ENCODE measurements at places on chromosomes 13 and 19. TPM values are rescaled to one million over a fixed set of nuclear protein-coding genes. Genes with fewer than 3 reads are reported as not detected.

The AP2A1 gene
- 84.9 TPM for total RNA-seq

GRCh38 chr13:68261105-68261504 is 1031.0 kb upstream of the PCDH9 start:
- no peak overlapping the region for H3K27ac ChIP-seq
- no peaks in the 10 kb centered on the region for H3K27me3 ChIP-seq
- H3K4me3 ChIP-seq: no peak overlapping the region
- H3K4me1 ChIP-seq: no peaks in the 10 kb centered on the region
- H3K36me3 ChIP-seq: no peaks in the 10 kb centered on the region

GRCh38 chr13:50914848-50915247 is 5.3 kb downstream of the RNASEH2B start:
- peaks cover 34% of the 10 kb centered on the region for H3K4me1 ChIP-seq
- H3K27ac ChIP-seq: peak overlapping the region; percentile 54
- no peak overlapping the region for H3K4me3 ChIP-seq
- no peaks in the 10 kb centered on the region for H3K27me3 ChIP-seq
- DNase-seq: no peak

- H3K36me3 ChIP-seq: peaks cover 23% of the 10 kb centered on the region
- H3K27ac ChIP-seq: no peak overlapping the region
- H3K4me3 ChIP-seq: no peak overlapping the region
- H3K27me3 ChIP-seq: no peaks in the 10 kb centered on the region
Observed at GRCh38 chr19:42349378-42350107, 24.1 kb downstream of the MEGF8 start.

- H3K27ac ChIP-seq: no peak overlapping the region
- no peak for DNase-seq
- H3K36me3 ChIP-seq: no peaks in the 10 kb centered on the region
- no peak overlapping the region for H3K4me3 ChIP-seq
- no peaks in the 10 kb centered on the region for H3K27me3 ChIP-seq
- H3K4me1 ChIP-seq: no peaks in the 10 kb centered on the region
Observed at GRCh38 chr13:107322228-107322627, 754.3 kb upstream of the ARGLU1 start.

GRCh38 chr13:26197298-26197697 is 24.8 kb downstream of the RNF6 start:
- no peaks in the 10 kb centered on the region for H3K36me3 ChIP-seq
- no peaks in the 10 kb centered on the region for H3K27me3 ChIP-seq
- no peak overlapping the region for H3K27ac ChIP-seq
- no peaks in the 10 kb centered on the region for H3K4me1 ChIP-seq
- no peak overlapping the region for H3K4me3 ChIP-seq

GRCh38 chr19:47156861-47157430 is 26.3 kb downstream of the SAE1 start:
- no peaks in the 10 kb centered on the region for H3K27me3 ChIP-seq
- H3K27ac ChIP-seq: peak overlapping the region; percentile 71
- peaks cover 59% of the 10 kb centered on the region for H3K4me1 ChIP-seq
- peaks cover 78% of the 10 kb centered on the region for H3K36me3 ChIP-seq

- no peak overlapping the region for H3K4me3 ChIP-seq
- peaks cover 72% of the 10 kb centered on the region for H3K36me3 ChIP-seq
- peaks cover 15% of the 10 kb centered on the region for H3K27me3 ChIP-seq
- DNase-seq: no peak
Observed at GRCh38 chr19:18900700-18901481, 4.9 kb upstream of the CERS1 start.

- no peak overlapping the region for H3K27ac ChIP-seq
- peaks cover 40% of the 10 kb centered on the region for H3K27me3 ChIP-seq
- H3K4me3 ChIP-seq: peak overlapping the region; percentile 17
Observed at GRCh38 chr19:17328517-17329365, 5.9 kb downstream of the ANO8 start.

The CEBPA gene
- total RNA-seq: 43.4 TPM

Data from left lung (tissue), 14 donors.